ENCODE measurements at places on chromosomes 3 and 15. TPM values are rescaled to one million over a fixed set of nuclear protein-coding genes. Genes with fewer than 3 reads are reported as not detected.

DNA sequence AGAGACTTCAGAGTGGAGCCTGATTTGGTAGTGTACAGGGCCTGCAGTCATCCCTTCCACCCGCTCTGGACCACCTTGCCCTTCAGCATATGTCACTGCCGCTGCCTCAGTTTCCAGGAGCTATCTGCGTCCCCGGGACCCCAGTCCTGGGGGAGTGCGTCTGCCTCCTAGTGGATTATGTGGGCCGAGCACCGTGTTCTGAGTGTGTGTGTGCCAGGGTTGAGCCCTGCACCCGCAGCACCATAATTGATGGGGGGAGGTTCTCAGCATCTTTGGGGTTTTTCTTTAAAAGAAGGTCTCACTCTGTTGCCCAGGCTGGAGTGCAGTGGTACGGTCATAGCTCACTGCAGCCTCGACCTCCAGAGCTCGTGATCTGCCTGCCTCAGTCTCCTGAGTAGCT is 33.6 kb downstream of the CD276 start:
- no peak overlapping the region for H3K4me3 ChIP-seq
- H3K27ac ChIP-seq, result no peak overlapping the region
- no peak for DNase-seq
- no peaks in the 10 kb centered on the region for H3K4me1 ChIP-seq
- peaks cover 12% of the 10 kb centered on the region for H3K36me3 ChIP-seq
- no peaks in the 10 kb centered on the region for H3K27me3 ChIP-seq

DNA sequence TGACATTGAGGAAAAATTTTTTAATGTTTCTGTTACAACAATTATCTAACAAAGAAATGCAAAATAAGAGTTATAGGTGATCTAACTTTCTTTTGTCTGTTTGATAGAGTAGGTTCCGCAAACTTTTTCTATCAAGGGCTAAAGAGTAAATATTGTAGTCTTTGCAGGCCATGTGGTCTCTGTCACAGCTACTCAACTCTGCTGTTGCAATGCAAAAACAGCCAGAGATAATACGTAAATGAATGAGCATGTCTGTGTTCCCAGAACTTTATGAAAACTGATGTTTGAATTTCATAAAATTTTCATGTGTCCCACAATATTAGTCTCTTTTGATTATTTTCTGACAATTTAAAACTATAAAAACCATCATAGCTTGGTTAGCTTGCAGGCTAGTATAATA is 73.3 kb downstream of the SLC24A1 start:
- no peak overlapping the region for H3K27ac ChIP-seq
- H3K4me1 ChIP-seq, result no peaks in the 10 kb centered on the region
- H3K4me3 ChIP-seq, result no peak overlapping the region
- no peaks in the 10 kb centered on the region for H3K27me3 ChIP-seq

Gene IGF2BP2
- total RNA-seq, result 2.9 TPM

Gene STAB1
- total RNA-seq, result 363 TPM

GRCh38 chr3:117285737-117286136 is 576.2 kb downstream of the TUSC7 start:
- DNase-seq, result no peak
- no peaks in the 10 kb centered on the region for H3K36me3 ChIP-seq
- H3K27me3 ChIP-seq, result no peaks in the 10 kb centered on the region
- H3K4me3 ChIP-seq, result no peak overlapping the region
- H3K4me1 ChIP-seq, result no peaks in the 10 kb centered on the region

Gene RNF123
- total RNA-seq, result 33.1 TPM

Gene SNTN
- total RNA-seq, result not detected

- H3K27ac ChIP-seq, result no peak overlapping the region
- H3K4me3 ChIP-seq, result no peak overlapping the region
- no peaks in the 10 kb centered on the region for H3K4me1 ChIP-seq
- no peak for DNase-seq
- no peaks in the 10 kb centered on the region for H3K27me3 ChIP-seq
Observed at GRCh38 chr3:23540600-23540999, 265.2 kb upstream of the UBE2E1 start.

Gene NR2E3
- total RNA-seq, result not detected

DNA sequence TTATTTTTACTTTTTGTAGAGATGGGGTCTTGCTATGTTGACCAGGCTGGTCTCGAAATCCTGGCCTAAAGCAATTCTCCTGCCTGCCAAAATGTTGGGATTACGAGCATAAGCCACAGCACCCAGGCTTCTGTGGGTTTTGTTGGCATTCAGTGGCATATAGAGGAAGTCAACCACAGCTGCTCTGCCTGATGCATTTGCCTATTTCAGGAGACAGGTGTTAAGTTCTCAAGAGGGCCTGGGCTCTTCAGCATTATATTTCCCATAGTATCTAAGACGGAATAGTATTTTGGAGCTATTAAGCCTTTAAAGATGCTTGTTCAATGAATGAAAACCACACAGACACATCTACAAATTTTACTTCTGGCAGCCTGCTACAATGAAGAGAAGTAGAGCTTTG is 73.5 kb upstream of the CSPG5 start:
- no peak overlapping the region for H3K4me3 ChIP-seq
- no peak overlapping the region for H3K27ac ChIP-seq
- no peak for DNase-seq
- no peaks in the 10 kb centered on the region for H3K27me3 ChIP-seq
- peaks cover 2% of the 10 kb centered on the region for H3K36me3 ChIP-seq

GRCh38 chr3:64224826-64225610 is at the start of gene PRICKLE2:
Gene PRICKLE2 (minus strand): TSS chr3:64225466. CDS start chr3:64198927, 26,539 bp downstream.
- peak within 1 kb of the TSS; percentile 66 for H3K4me3 ChIP-seq
- H3K27ac ChIP-seq, result peak within 1 kb of the TSS; percentile 92
- H3K4me1 ChIP-seq, result peaks cover 9% of the 10 kb centered on the region
- no peaks in the 10 kb centered on the region for H3K27me3 ChIP-seq

DNA sequence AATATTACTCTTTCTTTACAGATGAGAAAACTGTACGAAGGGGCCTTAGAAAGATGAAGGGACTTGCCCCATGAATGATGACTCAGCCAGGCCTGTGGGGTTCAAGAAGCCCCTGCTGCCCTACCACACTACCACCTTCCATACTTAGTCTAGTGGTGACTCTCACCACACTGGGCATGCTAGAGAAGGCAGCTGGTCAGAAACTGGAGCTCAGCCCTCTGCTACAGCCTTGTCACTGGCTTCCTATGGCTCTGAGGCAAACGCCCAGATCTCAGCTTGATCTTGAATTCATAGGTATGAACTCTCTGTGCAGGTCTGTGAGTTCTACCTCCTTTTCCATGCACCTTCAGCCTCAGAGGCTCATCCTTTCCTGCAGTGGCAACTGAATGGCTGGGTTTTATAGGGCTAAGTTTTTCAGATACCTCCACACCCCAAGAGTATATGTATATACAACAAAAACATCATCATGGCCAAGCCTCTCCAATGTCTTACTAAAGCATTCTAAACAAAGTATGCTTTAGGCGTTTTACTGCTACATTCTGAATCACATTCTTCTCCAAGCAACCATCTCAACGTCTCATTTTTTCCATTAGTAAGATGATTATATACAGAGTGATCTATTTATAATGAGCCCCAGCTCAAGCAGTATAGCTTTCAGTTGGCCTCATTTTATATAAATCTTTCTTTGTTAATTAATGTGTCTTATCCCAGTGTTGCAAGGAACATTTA is 234.1 kb downstream of the GREM1 start:
- no peak overlapping the region for H3K4me3 ChIP-seq
- DNase-seq, result no peak
- no peak overlapping the region for H3K27ac ChIP-seq

Gene SEC22C
- total RNA-seq, result 28.3 TPM

GRCh38 chr3:30495172-30496065 is 111.0 kb upstream of the TGFBR2 start:
- DNase-seq, result no peak
- no peaks in the 10 kb centered on the region for H3K27me3 ChIP-seq
- H3K27ac ChIP-seq, result peak overlapping the region; percentile 85
- peak overlapping the region; percentile 0 for H3K4me3 ChIP-seq
- H3K36me3 ChIP-seq, result no peaks in the 10 kb centered on the region
- peaks cover 32% of the 10 kb centered on the region for H3K4me1 ChIP-seq

- H3K27ac ChIP-seq, result no peak overlapping the region
- H3K36me3 ChIP-seq, result peaks cover 2% of the 10 kb centered on the region
- H3K27me3 ChIP-seq, result no peaks in the 10 kb centered on the region
- H3K4me1 ChIP-seq, result no peaks in the 10 kb centered on the region
- H3K4me3 ChIP-seq, result no peak overlapping the region
Observed at GRCh38 chr3:143068059-143068458, 51.5 kb upstream of the CHST2 start.

Gene CEP19
- total RNA-seq, result 2.6 TPM

DNA sequence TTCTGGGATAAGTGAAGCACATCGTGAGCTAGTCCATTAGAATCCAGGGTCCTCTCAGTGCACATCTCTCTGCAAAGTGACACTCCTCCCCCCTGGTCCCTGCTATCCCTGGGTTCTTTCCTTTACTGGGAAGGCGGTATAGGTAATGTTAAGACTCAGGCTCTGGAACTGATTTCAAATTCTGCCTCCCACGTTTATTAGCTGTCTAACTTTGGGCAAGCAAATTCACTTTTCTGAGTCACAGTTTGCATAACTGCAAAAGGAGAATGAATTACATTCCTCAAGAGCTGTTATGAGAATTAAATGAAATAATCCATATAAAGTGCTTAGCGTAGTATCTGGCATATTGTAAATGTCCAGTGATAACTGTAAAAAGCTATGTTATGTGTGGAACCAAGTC is 168.1 kb upstream of the LRRN1 start:
- no peaks in the 10 kb centered on the region for H3K4me1 ChIP-seq
- no peaks in the 10 kb centered on the region for H3K36me3 ChIP-seq
- H3K27ac ChIP-seq, result no peak overlapping the region
- H3K4me3 ChIP-seq, result no peak overlapping the region
- no peak for DNase-seq

GRCh38 chr3:35640190-35641165 is 1.2 kb downstream of the ARPP21 start:
- H3K4me1 ChIP-seq, result peaks cover 3% of the 10 kb centered on the region
- no peak overlapping the region for H3K27ac ChIP-seq
- no peaks in the 10 kb centered on the region for H3K36me3 ChIP-seq
- no peaks in the 10 kb centered on the region for H3K27me3 ChIP-seq
- H3K4me3 ChIP-seq, result peak overlapping the region; percentile 71
- DNase-seq, result no peak

DNA sequence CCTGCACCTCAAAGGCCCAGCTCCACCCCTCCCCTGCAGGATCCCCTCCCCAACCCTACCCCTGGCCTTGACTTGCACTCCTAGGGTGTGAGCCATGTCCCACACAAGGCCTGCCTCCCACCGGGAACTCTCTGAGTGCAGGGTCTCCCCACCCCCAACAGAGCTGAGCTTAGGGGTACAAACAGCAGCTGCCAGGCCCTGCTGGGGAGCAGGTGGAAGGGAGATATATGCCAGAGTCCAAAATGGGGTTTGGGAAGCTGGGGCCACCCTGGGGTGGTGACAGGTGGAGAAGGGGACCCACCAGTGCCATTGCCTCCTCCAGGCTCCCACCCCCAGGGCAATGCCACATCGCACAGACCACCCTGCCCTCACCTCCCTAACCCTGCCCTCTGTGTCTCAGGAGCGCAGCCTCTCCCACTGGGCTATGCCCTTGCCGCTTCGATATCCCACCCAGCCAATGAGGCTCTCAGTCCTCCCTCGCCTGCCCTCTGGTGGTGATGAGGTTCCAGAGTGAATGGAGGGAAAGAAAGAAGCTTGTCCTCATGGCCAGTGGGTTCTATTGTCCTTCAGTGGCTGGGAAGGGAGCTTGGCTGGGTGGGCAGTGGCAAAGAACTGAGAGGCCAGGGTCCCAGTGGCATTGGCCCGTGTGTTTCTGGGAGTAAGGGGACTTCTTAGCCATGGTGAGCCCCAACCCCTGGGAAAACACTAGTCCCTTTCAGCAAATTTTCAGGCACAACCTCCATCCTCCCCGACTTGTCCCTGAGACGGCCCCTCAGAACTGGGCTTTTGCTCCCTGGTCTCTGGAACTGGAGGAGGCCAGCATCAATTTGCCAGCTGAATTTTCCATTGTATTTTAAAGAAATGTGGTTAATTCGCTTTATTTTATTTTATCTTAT is 46.8 kb downstream of the CYP11A1 start:
- H3K4me3 ChIP-seq, result no peak overlapping the region
- DNase-seq, result no peak
- no peak overlapping the region for H3K27ac ChIP-seq
- no peaks in the 10 kb centered on the region for H3K27me3 ChIP-seq
- H3K4me1 ChIP-seq, result peaks cover 17% of the 10 kb centered on the region

DNA sequence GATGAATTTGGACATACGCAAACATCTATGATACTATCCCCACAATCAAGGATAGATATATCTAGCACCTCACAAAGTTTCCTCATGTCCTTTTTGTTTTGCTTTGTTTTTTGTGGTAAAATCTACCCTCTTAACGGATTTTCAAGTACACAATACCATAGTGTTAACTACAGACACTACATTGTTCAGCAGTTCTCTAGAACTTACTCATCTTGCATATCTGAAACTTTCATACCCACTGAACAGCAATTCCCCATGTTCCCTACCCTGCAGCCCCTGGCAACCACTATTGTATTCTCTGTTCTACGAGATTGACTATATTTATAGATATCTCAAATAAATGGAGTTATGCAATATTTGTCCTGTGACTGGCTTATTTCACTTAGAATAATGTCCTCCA is 58.1 kb upstream of the TJP1 start:
- H3K4me1 ChIP-seq, result peaks cover 13% of the 10 kb centered on the region
- H3K27me3 ChIP-seq, result no peaks in the 10 kb centered on the region
- H3K27ac ChIP-seq, result no peak overlapping the region
- H3K36me3 ChIP-seq, result no peaks in the 10 kb centered on the region
- DNase-seq, result no peak
- no peak overlapping the region for H3K4me3 ChIP-seq

- no peak overlapping the region for H3K4me3 ChIP-seq
- no peaks in the 10 kb centered on the region for H3K27me3 ChIP-seq
- no peaks in the 10 kb centered on the region for H3K4me1 ChIP-seq
- no peak overlapping the region for H3K27ac ChIP-seq
- DNase-seq, result no peak
- no peaks in the 10 kb centered on the region for H3K36me3 ChIP-seq
Observed at GRCh38 chr3:63244486-63244885, 33.6 kb upstream of the SYNPR start.

DNA sequence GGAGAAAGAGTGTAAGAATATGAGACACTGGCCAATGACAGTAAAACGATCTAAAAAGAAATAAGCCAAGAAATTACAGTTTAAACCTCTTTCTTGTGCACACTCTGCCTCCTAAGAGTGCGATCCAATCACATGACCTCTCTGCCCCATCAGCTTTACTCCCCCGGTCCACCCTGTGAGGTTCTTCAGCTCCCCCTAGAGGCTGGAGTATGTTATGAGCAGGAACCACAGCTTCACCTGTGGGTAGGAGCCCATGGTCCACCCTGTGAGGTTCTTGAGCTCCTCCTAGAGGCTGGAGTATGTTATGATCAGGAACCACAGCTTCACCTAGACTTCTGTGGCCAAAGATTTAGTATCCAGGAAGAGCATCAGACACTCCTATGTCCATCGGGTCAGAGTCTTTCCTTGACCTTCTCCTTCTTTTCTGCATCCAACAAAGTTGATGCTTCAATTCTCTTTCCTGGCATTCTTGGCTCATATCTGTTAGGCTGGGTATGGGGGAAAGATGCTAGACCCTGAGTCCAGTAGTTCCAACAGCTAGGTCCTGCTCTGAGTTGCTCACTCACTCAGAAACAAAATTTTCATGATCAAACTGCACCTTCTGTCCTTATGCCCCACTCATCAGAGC is 164.0 kb downstream of the MINAR1 start:
- no peak overlapping the region for H3K4me3 ChIP-seq
- no peaks in the 10 kb centered on the region for H3K4me1 ChIP-seq
- no peak overlapping the region for H3K27ac ChIP-seq
- H3K36me3 ChIP-seq, result no peaks in the 10 kb centered on the region
- no peak for DNase-seq

Gene PLIN1
- total RNA-seq, result 39.3 TPM
